ENCODE measurements at places on chromosomes 2 and 18.

GRCh38 chr18:2536493-2536892 is 34.8 kb downstream of the METTL4 start:
- no peak for DNase-seq

- DNase-seq = no peak
Measured at GRCh38 chr2:153169609-153170008, 309.0 kb downstream of the RPRM start.

DNA sequence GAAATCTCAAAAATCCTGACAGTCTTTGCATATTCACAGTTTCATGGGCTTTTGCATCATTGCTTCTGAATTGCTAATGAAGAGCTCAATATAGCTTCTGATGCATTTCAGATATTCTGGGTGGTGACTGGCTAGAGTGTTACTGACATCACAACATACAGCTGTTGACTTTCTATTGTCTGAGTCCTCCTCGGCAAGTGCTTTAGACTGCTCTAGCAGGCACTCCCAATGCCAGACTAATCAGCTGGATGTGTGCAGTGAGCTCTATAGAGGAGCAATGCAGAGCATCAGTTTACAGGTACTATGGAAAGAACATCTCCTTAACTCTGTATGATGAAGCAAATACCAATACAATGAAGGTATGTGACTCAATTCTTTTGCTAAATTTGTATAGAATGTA is 54.9 kb downstream of the R3HDM1 start:
- no peak for DNase-seq

DNA sequence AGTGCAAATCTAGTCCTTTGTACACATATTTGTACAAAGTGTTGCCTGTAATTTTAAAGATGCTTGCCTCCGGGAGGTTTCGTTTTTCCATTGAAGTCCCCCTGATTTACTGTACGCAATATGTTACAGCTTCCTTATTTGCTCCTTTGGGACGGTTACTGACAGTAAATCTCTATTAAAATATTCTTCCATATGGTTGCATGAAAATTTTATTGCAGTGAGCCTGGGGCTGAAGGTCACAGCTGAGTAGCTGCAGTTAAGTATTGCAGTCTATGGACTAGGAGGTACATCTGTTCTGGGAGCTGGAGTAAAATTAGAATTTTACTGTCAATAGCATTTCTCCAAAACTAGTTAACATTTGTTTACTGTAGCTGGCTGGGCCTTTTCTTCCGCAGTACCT is 119.2 kb downstream of the ETAA1 start:
- DNase-seq = no peak

DNA sequence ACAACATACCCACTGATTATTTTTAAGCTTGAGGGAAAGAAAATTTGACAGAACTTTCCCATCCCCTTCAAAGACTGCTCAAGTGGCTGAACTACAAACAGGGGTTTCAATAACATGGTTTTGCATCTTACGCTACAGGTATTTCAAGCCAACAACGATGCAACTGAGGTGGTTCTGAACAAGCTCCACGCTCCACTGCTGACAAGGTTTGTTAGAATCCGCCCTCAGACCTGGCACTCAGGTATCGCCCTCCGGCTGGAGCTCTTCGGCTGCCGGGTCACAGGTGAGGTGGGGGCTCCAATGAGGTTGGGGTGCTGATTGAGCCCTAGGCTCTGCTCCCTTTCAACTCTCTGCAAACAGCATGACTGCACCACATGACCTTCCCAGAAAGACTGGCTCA is 58.1 kb downstream of the NRP2 start:
- DNase-seq = no peak

- no peak for DNase-seq
Measured at GRCh38 chr2:239690651-239691631, 290.1 kb upstream of the HDAC4 start.

GRCh38 chr18:54983041-54983686 is 23.9 kb upstream of the CCDC68 start:
- DNase-seq = peak; percentile 26

GRCh38 chr2:190663348-190663747 is 14.5 kb downstream of the NAB1 start:
- DNase-seq = no peak

- DNase-seq = no peak
Measured at GRCh38 chr2:238388794-238389193, 37.9 kb upstream of the ASB1 start.

GRCh38 chr2:69200107-69200520 is 186.9 kb downstream of the GFPT1 start:
- DNase-seq = no peak

GRCh38 chr18:54604211-54604610 is 13.2 kb downstream of the DYNAP start:
- no peak for DNase-seq

GRCh38 chr2:196171946-196172345 is 568 bp upstream of the STK17B start:
- DNase-seq = no peak

GRCh38 chr18:63311118-63312018 is 8.2 kb downstream of the BCL2 start:
- DNase-seq = no peak

DNA sequence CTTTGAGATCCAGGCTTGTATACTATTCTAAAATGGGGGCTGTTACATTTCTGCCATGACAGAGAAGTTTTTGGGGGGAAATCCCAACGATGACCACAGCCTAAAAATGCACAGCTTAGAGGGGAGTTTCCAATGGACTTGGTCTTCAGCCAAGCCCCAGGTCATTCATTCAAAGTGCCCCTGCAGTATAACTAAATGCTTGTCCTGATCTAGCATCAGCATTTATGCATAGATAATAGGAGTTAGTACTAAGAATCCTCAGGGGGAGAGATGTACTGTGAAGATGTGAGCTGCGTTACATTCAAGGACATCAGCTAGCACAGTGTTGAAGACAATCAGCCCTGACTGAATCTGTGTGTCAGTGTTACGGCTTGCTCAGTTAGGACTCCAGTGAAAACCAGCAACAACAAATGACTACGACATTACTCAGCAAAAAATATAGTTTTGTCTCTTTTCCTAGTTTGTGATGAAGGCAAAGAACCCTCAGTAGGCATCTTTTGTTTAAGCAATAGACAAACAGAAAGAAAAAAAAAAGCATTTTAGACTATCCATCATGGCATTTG is 160.9 kb downstream of the ZEB2 start:
- DNase-seq = no peak

- DNase-seq = no peak
Measured at GRCh38 chr2:29218550-29219125, 103.4 kb downstream of the CLIP4 start.

- DNase-seq = no peak
Measured at GRCh38 chr2:156437272-156437930, 1.2 kb downstream of the GPD2 start.

DNA sequence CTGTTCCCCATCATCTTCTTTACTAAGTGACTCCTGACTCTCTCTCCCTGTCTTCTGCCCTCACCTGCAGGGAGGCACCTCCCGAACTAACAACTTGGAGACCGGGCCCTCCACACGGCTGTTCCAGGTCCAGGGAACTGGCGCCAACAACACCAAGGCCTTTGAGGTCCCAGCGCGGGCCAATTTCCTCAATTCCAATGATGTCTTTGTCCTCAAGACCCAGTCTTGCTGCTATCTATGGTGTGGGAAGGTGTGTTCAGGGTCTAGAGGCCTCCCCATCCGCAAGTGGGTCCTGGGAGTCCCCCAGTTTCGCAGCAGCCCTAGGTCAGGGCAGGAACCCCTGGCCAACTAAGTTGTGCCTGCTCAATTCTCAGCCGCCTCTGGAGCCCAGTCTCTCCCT is 15.5 kb downstream of the VIL1 start:
- DNase-seq = no peak

- no peak for DNase-seq
Measured at GRCh38 chr2:107592280-107592624, 234.4 kb upstream of the RGPD4 start.

DNA sequence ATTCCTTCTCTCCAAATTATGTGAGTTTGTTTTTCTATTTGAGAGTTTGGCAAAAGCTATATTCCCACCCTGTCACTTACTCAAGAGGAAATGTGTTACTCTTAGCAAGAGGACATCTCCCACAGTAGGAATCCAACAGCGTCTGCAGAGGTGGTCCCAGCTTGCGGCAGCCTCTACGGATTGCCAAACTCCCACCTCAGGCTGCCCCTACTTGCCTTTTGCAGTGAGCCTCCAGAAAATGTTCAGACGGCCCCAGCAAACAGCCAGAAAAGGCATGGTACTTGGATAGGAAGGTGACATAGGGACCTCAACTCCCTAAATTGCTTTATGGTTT is 158.4 kb downstream of the SUCLG1 start:
- no peak for DNase-seq

DNA sequence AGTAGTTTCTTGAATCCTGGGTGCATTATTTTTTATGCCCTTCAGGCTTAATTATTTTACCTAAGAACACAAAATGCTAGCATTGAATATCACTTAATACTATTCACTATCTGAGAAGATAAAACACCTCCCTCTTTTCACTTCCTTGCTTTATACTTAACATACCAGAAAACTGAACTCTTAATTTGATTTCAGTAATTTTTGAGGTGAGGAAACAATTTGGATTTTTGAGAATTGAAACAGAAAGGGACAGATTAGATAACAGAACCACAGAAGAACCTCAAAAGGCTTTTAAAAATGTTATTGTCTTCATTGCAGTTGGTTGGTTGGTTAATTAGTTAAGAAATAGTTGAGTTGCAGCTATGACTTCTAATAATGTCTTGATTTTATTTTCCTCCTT is 69.5 kb downstream of the GPD2 start:
- DNase-seq = no peak

GRCh38 chr18:6785001-6785400 is 55.5 kb downstream of the ARHGAP28 start:
- no peak for DNase-seq

Measured in activated CD8-positive, alpha-beta T cell treated with anti-CD3 and anti-CD28 coated beads, Interleukin-2, amount 10 ng/mL, durations not matched to agents 7 days and 5 days (primary cell).